ENCODE measurements at places on chromosomes 5 and 9. TPM values are rescaled to one million over a fixed set of nuclear protein-coding genes. Genes with fewer than 3 reads are reported as not detected.

DNA sequence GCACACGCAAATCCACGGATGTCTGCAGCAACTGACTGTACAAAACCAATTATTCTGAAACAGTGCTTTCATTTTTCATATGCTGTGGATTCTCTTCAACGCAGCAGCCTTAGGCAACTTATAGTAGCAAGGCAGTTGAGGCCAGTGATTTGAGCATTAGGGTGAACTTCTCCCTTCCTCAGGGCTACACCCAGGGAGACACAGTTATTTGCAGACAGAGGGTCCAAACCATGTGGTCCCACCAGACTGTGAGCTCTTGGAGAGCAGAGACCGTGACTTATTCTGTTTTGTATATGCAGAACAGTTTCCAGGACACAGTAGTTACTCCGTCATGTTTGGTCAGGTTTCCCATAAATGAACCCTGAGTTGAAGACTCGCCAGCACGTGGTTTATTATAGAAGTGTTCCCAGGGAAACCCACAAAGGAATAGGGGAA is 19.0 kb upstream of the WHRN start:
- DNase-seq: no peak

GRCh38 chr5:37957218-37957617 is 117.4 kb upstream of the GDNF start:
- DNase-seq: no peak

DNA sequence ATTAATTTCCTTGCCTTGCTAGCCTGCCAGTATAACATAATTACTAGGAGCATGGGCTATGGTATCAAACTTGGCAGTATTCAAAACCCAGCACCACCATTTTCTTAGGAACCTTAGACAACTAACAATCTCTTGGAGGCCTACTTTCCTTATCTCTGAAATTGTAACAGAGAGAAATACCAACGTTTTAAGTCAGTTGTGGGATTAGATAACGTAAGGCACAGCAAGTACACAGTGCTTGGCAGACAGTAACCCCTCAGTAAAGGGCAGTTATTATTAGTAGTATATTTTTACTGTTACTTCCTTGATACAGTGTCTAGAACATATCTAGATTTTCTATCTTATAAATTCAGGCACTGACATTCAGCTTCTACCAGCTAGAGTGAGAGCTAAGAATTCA is 309.6 kb downstream of the ACTL7B start:
- no peak for DNase-seq

DNA sequence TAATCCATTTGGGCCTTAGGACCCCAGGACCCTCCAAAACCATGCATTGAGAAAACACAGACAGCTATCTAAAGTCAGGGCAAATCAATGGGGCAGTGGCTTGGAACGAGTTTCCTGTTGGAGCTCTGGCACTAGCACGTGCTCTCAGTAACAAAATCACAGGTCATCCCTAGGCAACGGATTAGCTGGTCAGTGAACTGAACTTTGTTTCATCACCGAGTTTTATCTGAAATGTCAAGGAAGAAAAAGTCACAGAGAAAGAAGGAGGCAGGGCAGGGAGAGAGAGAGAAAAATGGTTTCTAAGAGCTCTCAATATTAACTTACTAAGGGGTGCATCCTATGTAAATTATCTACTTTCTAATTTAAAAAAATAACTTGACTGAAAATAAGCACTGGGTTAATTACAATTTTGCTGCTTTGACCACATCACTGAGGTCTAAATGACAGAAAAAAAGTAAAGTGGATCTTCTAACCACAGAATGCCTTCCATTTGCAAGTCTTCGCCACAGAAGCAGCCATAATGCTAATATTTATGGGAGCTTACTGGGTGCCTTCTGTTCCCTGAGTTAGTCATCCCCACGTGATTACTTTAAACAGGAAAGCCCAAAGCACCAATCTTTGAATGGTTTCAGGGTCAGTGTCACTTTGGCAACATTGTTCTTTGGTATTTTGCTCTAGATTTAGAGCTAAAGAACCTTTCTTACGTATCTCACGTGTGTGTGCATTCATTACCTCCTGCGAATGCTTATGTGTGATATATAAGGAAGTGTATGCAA is 503.9 kb downstream of the RASEF start:
- no peak for DNase-seq

- no peak for DNase-seq
Measured at GRCh38 chr9:23413541-23413940, 412.5 kb downstream of the ELAVL2 start.

DNA sequence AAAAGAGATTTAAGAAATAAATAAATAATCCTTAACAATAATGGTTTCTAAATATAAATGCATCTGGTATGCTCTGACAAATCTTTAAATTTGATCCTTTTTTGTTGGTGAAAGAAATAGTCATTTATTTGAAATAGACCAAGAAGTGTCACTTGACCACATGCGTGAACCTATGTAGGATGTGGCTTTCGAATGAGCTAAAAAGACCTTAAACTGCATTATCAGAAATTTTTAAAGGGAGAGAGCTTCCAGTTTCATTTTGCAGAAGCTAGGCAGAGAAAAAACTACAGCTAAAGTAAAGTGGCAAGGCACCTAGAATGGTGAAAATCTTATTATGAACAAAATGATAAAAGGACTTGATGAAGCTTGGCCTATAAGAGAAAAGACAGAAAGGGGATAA is 309.2 kb upstream of the EFNA5 start:
- DNase-seq: no peak

- DNase-seq: no peak
Measured at GRCh38 chr5:167773668-167774301, 517.7 kb upstream of the WWC1 start.

DNA sequence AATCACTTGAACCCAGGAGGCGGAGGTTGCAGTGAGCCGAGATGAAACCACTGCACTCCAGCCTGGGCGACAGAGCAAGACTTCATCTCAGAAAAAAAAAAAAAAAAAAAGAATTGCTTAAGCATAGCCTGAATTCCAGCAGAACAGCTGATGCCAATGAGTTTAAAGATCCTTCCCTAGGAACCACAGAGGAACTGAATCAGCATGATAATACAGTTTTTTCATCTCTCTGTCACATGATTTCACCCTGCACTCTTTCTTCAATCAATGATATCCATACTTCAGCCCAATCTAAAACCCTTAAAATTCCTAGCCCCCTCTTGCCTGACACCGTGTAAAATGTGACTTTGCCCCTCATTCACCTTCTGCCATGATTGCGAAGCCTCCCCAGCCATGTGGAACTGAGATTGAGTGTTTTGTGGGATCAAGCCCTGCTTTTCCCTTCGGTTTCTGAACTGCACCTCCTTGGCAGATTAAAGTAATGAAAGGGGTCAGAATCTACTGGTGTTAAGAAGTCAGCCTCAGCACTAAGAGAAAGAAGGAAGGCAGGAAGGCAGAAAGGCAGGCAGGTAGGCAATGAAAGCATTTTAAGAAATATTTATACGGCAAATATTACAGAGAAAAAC is 20.9 kb upstream of the DMXL1 start:
- no peak for DNase-seq

The DDX41 gene
- 74.4 TPM for polyA plus RNA-seq

The GNA14 gene
- polyA plus RNA-seq: 8.4 TPM

The SIMC1 gene
- polyA plus RNA-seq: 27.4 TPM

The TMEM232 gene
- polyA plus RNA-seq: 5.1 TPM

The NME5 gene
- polyA plus RNA-seq: 11.5 TPM

The ESM1 gene
- polyA plus RNA-seq: 6.3 TPM
